ENCODE measurements at places on chromosomes 2 and 18. TPM values are rescaled to one million over a fixed set of nuclear protein-coding genes. Genes with fewer than 3 reads are reported as not detected.

GRCh38 chr2:202289394-202290204 is 24.0 kb downstream of the NOP58 start:
- DNase-seq: no peak
- H3K27me3 ChIP-seq: no peaks in the 10 kb centered on the region
- no peak overlapping the region for H3K4me3 ChIP-seq
- no peaks in the 10 kb centered on the region for H3K4me1 ChIP-seq

GRCh38 chr2:218859556-218859987 is at the start of gene WNT6:
WNT6 (plus strand) TSS chr2:218859805; CDS start chr2:218860038, 233 bp downstream.
- no peak for DNase-seq
- H3K36me3 ChIP-seq: no peaks in the 10 kb centered on the region
- H3K4me1 ChIP-seq: no peaks in the 10 kb centered on the region
- H3K27ac ChIP-seq: no peak within 1 kb of the TSS
- H3K27me3 ChIP-seq: no peaks in the 10 kb centered on the region
- no peak within 1 kb of the TSS for H3K4me3 ChIP-seq

GRCh38 chr18:657311-658000 is at the start of gene TYMS:
TYMS (plus strand) TSS chr18:657653; CDS start chr18:657743, 90 bp downstream.
- H3K4me3 ChIP-seq: peak within 1 kb of the TSS; percentile 67
- no peaks in the 10 kb centered on the region for H3K36me3 ChIP-seq
- H3K4me1 ChIP-seq: no peaks in the 10 kb centered on the region
- H3K27ac ChIP-seq: peak within 1 kb of the TSS; percentile 5
- H3K27me3 ChIP-seq: no peaks in the 10 kb centered on the region
- peak; percentile 56 for DNase-seq

DNA sequence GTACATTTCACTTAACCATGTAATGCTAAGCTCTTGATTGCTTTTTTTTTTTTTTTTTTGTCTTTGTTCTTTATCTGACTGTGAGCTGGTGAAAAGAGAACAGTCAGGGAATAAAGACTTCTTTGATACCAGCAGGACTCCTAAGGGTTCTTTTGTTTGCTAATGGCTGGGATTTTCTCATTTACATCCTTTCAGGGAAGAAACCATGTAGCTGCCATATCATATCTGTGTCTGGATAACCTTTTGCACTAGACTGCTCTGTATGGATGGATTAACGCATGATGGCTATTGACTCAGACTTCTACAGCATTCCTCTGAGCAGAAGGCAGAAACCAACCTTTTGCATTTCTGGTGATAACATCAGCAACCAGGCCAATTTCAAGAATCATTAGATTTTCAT is 504.0 kb downstream of the LRRTM4 start:
- H3K4me1 ChIP-seq: peaks cover 2% of the 10 kb centered on the region
- no peaks in the 10 kb centered on the region for H3K36me3 ChIP-seq
- no peak for DNase-seq
- no peak overlapping the region for H3K27ac ChIP-seq
- H3K27me3 ChIP-seq: no peaks in the 10 kb centered on the region
- no peak overlapping the region for H3K4me3 ChIP-seq

GRCh38 chr2:43344868-43345373 is 118.5 kb upstream of the ZFP36L2 start:
- H3K27me3 ChIP-seq: no peaks in the 10 kb centered on the region
- H3K27ac ChIP-seq: peak overlapping the region; percentile 59
- DNase-seq: no peak

- H3K27ac ChIP-seq: no peak overlapping the region
- no peaks in the 10 kb centered on the region for H3K36me3 ChIP-seq
- DNase-seq: no peak
- H3K27me3 ChIP-seq: no peaks in the 10 kb centered on the region
These were observed 12.5 kb upstream of the ITGA4 start for GRCh38 chr2:181444654-181445053.

DNA sequence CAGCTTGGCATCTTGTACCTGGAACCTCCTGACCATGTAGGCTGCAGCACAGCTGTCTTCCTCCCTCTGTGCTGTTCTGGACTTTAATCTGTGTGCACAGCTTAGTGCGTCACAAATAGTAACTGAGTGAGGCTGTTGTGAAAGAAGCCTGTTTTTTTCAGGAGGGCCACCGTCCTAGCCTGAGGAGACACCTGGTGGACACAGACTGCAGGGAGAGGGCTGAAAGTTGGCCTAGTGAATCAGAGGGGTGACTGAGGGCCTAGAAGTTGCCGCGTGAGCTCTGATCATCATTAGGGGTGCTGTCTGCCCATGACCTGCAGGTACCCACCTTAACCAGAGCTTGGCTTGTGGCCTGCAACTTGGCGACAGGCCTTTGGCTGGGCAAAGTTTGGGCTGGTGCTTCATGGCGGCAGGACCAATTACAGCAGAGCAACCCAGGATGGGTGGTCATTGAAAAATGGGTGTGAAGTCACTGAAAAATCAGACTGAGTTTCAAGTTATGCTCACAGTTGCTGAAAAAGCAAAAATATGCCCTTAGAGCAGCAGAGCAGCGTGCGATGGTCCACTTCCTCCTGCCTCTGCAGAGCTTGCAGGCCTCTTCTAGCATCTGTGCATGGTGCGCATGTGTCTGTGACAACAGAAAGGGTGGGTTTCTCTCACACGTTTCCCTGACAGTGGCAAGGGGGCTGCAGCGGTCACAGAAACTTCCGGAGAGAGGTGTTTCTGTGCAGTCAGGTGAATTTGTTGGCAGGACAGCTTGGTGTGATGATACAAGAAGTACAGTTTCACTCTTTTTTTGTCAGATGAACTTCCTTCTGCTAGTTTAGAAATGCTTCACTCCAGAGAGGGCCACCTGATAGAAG is 9.6 kb downstream of the GDF7 start:
- peak; percentile 72 for DNase-seq
- H3K27ac ChIP-seq: peak overlapping the region; percentile 97
- H3K4me3 ChIP-seq: no peak overlapping the region
- H3K4me1 ChIP-seq: no peaks in the 10 kb centered on the region
- no peaks in the 10 kb centered on the region for H3K27me3 ChIP-seq

DNA sequence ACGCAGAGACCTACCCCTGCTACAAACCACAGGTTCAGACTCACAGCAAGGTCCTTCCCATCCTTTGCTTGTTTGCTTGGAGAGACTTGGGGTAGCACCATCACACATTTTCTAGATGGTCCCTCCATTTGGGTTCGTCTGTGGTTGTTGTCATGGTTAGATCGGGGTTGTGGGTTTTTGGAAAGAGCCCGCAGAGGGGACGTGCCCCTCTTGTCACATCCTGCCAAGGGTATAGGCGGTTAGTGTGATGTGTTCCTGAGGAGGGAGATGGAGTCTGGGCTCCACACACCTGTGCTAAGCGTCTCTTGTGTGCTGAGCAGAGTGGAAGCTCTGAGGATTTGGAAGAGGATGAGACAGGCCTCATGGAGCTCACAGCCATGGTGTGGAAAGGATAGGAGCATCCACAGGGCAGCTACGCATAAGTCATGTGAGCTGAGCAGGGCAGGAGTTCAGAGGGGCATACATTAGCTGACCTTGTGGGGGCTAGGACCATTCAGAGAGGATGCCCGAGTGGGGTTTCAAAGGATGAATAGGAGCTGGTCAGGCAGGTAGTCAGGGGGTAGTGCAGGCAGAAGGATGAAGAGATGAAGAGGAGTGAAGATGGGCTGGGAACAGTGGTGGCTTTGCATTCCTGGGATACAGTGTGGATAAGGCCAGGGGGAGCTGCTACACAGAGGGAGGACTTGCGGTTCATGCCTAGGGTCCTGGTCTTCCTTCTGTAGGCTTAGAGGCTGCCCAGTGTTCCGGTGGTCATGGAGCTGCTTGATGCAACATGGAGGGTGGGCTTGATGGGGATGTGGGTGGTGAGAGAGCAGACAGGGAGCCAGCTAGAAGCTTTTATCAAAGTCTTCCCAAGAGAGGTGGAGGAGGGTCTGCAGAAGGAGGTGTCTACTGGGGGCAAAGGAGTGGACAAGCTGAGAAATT is 62.9 kb downstream of the ACKR3 start:
- peak; percentile 27 for DNase-seq
- H3K4me3 ChIP-seq: no peak overlapping the region
- no peaks in the 10 kb centered on the region for H3K36me3 ChIP-seq

GRCh38 chr2:228709788-228710371 is 528.4 kb upstream of the SPHKAP start:
- H3K27ac ChIP-seq: no peak overlapping the region
- no peaks in the 10 kb centered on the region for H3K4me1 ChIP-seq
- H3K4me3 ChIP-seq: no peak overlapping the region
- no peaks in the 10 kb centered on the region for H3K36me3 ChIP-seq

GRCh38 chr18:54269893-54270844 is 852 bp downstream of the POLI start:
- H3K4me1 ChIP-seq: no peaks in the 10 kb centered on the region
- H3K4me3 ChIP-seq: peak overlapping the region; percentile 82
- peak; percentile 50 for DNase-seq
- H3K27ac ChIP-seq: peak overlapping the region; percentile 72

- H3K4me1 ChIP-seq: no peaks in the 10 kb centered on the region
- no peak overlapping the region for H3K27ac ChIP-seq
- H3K36me3 ChIP-seq: no peaks in the 10 kb centered on the region
- DNase-seq: no peak
- H3K27me3 ChIP-seq: no peaks in the 10 kb centered on the region
These were observed 5.1 kb upstream of the HNMT start for GRCh38 chr2:137959166-137959565.

DNA sequence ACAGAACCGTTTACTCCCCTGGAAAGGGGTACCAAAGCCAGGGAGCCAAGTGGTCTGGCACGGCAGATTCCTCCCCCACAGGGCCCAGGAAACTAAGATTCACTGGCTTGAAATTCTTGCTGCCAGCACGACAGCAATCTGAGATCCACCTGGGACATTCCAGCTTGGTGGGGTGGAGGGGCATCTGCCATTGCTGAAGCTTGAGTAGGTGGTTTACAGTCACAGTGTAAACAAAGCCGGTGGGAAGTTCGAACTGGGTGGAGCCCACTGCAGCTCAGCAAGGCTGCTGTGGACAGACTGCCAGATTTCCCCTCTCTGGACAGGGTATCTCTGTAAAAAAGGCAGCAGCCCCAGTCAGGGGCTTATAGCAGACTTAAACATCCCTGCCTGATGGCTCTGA is 901.7 kb upstream of the LRRTM1 start:
- no peaks in the 10 kb centered on the region for H3K27me3 ChIP-seq
- no peak for DNase-seq
- no peak overlapping the region for H3K27ac ChIP-seq
- no peaks in the 10 kb centered on the region for H3K36me3 ChIP-seq
- H3K4me3 ChIP-seq: no peak overlapping the region

GRCh38 chr2:11870064-11870463 is 123.6 kb downstream of the LPIN1 start:
- no peak overlapping the region for H3K27ac ChIP-seq
- no peak for DNase-seq
- no peaks in the 10 kb centered on the region for H3K27me3 ChIP-seq
- H3K4me1 ChIP-seq: no peaks in the 10 kb centered on the region
- no peaks in the 10 kb centered on the region for H3K36me3 ChIP-seq

DNA sequence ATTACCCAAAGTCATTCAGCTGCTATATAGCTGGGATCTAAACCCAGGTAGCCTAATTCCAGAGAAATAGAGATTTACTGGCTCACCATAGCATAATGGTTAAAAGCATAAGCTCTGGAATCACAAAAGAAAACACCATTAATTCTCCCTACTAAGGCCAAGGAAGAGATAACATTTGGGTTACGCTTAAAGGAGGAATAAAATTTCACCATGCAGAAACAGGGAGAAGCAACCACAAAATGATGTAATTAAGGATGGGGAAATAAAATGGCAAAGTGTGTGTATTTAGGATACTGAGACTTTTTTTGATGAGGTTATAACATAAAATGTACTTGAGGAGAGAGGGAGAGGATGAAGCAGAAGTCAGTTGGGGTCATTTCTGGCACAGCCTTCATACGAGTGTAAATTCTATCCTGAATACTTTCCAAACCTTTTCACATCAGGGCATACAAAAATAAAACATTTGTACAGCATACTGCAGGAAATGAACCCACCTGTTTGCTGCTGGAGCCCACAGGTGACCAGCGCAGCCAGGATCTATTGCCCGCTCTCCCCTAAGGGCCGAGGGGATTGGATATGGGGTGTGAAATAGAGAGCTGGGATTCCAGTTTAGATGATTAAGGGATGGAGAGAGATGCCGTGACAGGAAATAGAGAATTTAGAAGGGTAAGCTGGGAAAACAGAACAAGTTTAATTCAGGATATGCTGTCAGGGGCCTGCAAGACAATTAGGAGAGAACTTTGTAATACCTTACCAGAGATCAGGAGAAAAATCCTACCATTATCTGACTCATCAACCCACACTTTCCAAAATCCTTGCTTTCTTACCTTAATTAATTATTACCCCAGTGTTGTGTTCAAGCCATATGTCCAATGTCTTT is 43.8 kb upstream of the SERTAD2 start:
- H3K36me3 ChIP-seq: no peaks in the 10 kb centered on the region
- H3K27ac ChIP-seq: peak overlapping the region; percentile 50
- DNase-seq: no peak
- H3K27me3 ChIP-seq: no peaks in the 10 kb centered on the region
- peaks cover 25% of the 10 kb centered on the region for H3K4me1 ChIP-seq
- no peak overlapping the region for H3K4me3 ChIP-seq

DNA sequence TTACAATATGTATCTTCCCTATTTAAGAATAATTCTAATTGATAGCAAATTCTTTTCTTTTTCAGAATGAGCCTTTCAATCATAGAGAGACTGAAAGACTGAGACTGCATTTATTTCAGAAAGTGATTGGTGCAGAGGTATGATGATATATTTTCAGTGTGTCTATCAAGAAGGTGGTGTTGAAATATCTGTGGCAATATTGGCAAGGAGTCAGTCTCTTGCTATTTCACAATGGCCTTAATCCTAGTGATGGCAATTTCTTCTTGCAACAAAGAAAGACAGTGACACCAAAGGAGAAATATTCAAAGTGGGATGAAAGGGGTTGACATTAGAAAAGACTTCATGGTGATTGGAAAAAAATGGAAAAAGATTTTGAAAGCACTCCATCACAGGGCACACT is 21.7 kb upstream of the ZBTB14 start:
- no peak overlapping the region for H3K27ac ChIP-seq
- H3K4me3 ChIP-seq: no peak overlapping the region
- H3K27me3 ChIP-seq: no peaks in the 10 kb centered on the region
- no peak for DNase-seq
- H3K4me1 ChIP-seq: no peaks in the 10 kb centered on the region

The ACADL gene
- total RNA-seq: 29.7 TPM

The CCNT2 gene
- 13.5 TPM for total RNA-seq

The FOXD4L1 gene
- total RNA-seq: 0.11 TPM

The PRKAG3 gene
- total RNA-seq: not detected

The C2orf80 gene
- not detected for total RNA-seq

The CRYBA2 gene
- total RNA-seq: not detected

The RNF149 gene
- 39.2 TPM for total RNA-seq

The MRPS9 gene
- 12.5 TPM for total RNA-seq

The LCT gene
- 0.12 TPM for total RNA-seq

The ADGRF3 gene
- not detected for total RNA-seq

The IL36B gene
- not detected for total RNA-seq

The CHAC2 gene
- total RNA-seq: 4.3 TPM

The KCNG3 gene
- not detected for total RNA-seq
